Stimulated activated CD8-positive, alpha-beta memory T cell treated with anti-CD3 and anti-CD28 coated beads, Interleukin-4, amount 100 ng/mL, for 1 hour (primary cell): ENCODE measurements at places on chromosomes 11 and 22.

DNA sequence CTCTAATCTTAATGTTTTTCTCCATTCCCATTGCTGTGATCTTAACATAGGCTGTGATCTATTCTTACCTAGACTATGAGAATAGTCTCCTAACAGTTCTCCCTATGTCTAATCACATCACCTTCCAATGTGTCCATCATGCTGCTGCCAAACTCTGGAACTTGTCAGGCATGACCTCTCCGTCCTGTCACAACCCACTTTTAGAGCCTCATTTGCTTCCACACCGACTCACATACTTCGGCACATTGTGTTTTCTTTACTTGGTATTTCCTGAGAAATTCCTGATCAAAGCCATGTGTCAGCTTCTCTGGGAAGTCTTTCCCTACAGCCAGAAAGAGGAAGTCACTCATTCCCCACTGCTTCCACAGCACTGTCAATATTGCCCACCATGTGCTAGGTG lies 40.5 kb upstream of the BIRC3 start:
- no peak for DNase-seq

DNA sequence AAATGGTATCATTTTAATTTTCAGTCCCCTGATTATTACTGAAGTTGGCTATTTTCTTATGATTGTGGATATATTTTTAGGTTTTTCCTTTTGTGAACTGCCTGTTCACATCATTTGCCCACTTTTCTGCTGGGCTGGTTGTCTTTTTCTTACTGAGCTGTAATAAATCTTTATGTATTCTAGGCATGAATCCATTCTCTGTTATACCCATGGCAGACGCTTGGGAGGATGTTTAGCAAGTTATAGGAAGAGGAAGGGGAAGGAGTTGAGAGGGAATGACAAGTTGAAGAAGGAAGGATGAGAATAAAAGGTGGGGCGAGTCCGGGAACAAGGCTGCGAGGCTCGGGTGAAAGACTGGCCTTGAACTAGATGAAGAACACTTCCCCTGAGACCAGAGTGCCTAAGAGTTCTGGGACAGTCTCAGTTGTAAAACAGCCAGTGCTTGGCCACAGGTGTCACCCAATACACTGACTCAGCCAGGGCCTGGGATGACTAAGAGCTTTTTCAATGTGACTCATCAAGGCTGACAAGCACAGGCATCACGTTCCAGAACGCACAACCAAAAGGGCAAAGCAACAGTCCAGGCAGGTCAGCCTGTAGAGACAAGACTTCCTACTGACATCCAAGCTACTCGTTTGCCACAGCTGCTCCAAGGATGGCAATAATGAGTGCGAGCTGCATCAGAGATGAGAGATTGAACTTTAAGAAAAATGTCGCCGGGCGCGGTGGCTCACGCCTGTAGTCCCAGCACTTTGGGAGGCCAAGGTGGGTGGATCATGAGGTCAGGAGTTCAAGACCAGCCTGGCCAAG lies 35.2 kb downstream of the LRFN4 start:
- DNase-seq = no peak

GRCh38 chr11:72569966-72570892 lies 104.0 kb downstream of the PDE2A start:
- no peak for DNase-seq

DNA sequence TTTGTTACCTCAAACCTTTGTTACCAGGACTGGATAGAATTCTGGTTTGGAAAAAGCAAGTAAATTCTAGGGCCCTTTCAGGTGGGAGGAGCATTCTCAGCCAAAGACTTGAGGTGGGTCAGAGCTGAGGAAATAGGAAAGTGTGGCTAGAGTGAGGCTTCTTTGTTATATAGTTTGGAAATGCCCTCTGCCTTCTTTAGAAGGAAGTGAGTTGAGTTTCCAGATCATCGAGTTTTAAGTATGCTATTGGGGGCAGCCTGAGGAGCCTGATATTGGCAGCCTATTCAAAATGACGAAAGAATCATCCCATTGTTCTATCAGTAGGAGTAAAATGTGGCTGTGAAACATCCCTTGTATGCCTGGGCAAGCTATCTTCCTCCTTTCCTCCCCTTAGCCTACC lies 134.1 kb downstream of the ARHGAP42 start:
- no peak for DNase-seq

DNA sequence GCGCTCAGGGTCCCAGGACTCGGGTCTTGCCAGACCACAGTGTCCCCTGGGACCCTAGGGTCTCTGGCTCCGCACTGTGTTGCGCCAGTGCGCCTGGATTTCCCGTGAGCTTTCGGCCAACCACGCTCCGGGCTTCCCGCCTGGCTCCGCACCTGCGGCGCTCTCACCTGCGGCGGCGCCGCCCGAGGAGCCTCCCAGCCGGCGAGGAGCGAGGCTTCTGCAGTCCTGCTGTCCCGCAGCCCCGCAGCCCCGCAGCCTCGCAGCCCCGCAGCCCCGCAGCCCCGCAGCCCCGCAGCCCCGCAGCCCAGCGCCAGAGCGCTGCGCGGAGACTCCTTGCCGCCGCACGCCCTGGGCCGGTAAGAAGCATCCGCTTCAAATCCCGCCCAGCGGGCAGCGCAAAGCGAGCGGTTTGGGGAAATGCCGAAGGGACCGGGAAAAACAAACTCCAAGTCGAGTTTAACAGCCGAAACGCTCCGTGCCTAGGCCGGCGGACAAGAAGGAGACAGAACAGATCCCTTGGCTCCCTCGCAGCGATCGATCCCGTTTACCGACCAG lies 939 bp downstream of the ALX4 start:
- DNase-seq = no peak

DNA sequence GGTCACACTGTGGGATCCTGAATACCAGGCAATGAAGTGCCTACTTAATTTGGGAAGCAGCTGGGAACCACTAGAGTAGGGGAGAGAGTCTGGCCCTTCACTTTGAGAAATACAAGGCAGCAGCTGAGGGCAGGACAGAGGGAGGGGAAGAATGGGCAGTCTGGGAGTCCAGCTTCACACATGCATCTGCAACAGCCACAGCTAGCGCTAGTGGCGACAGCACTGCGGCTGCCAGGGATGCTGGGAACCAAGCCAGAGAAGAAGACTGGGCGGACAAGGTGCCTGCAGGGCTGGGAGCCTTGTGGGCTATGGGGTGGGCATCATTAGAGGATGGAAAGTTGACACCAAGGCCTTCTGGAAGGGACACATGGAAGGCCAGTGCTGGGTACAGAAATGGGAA lies 15.8 kb downstream of the SCUBE2 start:
- DNase-seq = no peak

DNA sequence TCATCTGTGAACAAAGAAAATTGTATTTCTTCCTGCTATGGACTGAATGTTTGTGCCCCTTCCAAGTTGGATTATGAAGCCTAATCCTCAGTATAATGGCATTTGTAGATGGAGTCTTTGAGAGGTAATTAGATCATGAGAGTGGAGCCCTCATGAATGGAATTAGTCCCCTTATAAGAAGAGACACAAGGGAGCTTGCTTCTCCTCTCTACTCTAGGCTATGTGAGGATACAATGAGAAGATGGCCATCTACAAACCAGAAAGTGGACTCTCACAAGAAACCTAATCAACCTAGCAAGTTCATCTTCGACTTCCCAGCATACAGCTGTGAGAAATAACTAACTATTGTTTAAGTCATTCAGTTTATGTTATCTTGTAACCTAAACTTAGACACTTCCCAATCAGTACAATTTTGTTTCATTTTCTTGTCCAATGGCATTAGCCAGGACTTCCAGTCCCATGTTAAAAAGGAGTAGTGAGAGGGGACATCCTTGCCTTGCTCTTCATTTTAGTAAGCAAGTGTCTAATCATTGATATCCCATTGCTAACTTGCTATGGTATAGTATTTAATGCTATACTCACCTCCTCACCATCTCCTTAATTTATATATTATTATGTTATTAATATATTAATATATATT lies 45.7 kb downstream of the PDGFD start:
- no peak for DNase-seq

DNA sequence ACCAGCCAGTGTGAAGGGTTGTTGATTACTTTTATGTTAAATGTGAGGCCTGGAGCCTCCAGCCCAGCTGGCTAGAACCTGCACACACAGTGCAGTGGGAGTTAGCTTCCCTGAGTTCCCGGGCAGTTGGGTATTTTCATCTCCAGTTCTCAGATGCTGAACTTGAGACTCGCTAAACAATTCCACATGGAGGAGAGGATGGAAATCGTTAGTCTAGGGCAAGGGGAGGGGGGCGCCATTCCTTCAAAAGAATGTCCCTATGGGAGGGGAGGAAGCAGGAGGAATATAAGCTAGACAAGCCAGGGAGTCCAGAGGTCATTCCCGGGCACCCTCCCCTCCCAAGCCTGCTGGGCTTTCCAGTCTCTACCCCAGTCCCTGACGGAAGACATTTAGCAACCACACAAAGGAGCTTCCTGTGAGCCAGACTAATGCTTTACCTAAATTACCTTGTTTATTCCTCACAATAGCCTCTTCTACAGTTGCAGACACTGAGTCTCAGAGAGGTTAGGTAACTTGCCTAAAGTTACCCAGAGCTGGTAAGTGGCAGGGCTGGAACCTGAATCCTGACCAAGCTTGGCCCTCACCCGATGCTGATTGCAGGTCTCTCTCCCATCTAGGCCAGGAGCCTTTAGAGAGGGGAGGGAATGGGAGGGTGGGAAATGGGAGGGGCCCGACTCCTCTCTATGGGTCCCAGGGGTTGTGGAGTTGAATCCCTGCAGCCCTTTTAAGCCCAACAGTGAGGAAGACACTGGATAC lies 1.9 kb upstream of the TSKU start:
- no peak for DNase-seq

DNA sequence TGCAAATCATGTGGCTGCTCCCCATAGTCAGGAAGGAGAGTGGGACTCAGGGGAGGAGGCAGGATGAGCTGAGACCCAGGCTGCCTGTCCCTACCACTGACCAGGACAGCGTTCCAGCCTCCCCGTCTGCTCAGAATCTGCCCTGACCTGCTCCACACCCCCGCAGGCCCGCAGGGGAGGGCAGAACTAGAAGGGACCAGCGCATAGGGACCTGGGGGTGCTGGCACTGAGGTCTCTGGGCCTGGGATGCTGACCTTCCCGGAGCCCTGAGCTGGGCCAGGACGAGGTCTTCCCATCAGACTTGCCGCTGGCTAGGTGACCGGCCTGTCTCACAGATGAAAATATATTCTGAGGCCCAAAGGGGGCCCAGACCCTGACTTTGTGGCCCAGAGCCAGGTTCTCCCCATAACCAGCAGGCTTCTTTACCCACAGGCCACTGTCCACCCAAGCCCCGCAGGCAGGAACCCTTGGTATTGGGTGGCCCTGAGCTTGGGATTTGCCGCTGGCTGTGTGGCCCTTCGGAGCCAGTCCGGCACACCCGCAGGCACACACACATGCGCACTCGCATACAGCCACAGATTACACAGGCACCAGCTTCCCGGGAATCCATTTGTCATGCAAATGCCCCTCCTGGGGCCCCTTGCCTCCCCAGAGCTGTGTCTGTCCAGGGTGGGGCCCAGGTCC lies 13.8 kb upstream of the PIM3 start:
- DNase-seq = no peak

DNA sequence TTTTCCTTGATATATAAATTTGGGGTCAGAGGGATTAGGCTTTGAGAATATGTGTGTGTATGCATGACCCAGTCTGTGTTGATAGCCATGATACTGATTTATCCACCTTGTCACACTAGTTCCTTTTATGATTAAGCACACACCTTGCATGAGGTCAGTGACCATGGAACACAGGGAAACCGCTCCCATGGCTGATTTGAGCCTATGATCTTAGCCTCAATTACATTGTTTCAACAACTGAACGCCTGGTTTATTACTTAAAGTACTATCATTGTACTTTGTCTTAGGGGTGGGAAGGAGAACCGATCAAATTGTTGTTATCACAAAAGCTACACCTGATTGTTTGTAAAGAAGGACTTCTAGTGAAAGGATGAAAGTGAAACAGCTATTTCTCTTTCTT lies 70.7 kb downstream of the ARFGAP2 start:
- no peak for DNase-seq

GRCh38 chr11:3894128-3894731 lies 38.8 kb downstream of the STIM1 start:
- DNase-seq = no peak

GRCh38 chr11:70206226-70206981 lies 3.3 kb downstream of the FADD start:
- no peak for DNase-seq

DNA sequence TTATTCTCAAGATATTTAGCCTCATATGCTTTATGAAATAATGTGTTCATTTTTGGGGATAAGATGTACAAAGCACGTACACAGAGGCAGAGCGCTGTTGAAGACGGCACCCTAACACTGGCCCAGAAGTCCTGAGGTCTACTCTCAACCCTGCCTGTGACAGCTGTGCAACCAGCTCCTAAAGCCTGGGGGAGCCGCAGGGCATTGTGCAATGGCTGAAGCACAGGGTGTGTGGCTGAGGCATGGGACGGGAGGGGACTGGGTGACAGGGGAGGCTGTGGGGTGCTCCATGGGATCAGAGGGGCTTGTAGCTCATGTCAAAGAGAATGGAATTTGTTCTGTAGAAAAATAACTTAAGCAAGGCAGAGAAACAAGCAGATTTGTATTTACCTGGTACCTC lies 27.7 kb downstream of the FAM227A start:
- DNase-seq = no peak
